ENCODE measurements at places on chromosomes 13 and 19.

DNA sequence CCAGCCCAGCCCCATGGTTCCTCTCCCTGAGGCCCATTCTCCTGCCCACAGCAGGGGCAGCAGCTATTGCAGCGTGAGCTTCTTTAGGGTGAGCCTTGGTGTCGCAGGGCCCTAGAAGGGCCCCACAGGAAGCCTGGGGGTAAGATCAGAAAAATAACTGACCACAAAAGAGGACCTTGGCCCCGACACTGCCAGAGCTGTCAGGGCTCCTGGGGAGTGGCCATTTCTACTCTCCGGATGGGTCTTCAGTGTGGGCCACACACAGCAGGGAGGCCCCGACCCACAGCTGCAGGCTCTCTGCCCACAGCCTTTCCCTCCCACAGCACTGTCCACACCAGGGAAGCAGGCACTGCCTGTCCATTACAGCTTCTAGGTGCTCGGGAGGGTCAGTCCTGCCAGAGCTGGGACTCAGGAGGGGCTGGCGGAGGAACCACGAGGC lies 3.5 kb upstream of the SIGLEC8 start:
- DNase-seq, result no peak

DNA sequence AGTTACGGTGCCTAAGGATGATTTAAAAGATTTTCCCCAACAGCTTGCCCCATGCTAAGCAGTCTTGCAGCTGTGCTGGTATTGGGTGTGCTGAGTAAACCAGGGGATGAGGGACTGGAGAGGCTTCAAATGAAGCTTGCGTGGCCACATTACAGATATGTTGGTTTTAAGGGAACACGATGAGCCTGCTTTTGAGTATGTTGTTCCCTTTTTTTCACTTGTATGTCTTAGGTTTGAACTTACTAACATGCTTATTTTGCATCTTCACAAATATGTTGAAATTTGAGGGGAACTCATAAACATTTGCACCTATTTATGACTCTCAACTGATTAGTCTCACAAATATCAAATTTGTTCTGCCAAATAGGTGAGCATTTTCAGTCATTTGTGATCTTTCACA lies 2.0 kb upstream of the IL17D start:
- DNase-seq, result no peak

DNA sequence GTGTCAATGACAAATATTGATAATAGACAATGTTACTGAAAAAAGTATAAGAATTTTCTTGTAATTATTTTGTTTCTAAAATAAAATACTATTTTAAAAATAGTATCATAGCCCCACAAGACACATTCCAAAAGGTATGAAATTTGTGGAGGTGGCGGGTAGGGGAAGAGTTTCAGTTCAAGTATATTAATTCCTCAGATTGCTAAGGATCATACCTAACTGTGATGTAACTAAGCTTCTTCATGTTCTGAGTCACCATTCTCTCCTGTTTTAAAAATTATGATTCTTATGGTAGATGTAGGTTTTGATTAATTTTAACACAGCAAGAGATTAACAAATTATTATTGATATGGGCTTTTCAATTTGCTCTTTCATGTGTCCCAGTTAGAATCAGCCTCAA lies 61.3 kb downstream of the MYO16 start:
- no peak for DNase-seq

GRCh38 chr19:55146705-55147273 lies 2.2 kb downstream of the TNNT1 start:
- no peak for DNase-seq

DNA sequence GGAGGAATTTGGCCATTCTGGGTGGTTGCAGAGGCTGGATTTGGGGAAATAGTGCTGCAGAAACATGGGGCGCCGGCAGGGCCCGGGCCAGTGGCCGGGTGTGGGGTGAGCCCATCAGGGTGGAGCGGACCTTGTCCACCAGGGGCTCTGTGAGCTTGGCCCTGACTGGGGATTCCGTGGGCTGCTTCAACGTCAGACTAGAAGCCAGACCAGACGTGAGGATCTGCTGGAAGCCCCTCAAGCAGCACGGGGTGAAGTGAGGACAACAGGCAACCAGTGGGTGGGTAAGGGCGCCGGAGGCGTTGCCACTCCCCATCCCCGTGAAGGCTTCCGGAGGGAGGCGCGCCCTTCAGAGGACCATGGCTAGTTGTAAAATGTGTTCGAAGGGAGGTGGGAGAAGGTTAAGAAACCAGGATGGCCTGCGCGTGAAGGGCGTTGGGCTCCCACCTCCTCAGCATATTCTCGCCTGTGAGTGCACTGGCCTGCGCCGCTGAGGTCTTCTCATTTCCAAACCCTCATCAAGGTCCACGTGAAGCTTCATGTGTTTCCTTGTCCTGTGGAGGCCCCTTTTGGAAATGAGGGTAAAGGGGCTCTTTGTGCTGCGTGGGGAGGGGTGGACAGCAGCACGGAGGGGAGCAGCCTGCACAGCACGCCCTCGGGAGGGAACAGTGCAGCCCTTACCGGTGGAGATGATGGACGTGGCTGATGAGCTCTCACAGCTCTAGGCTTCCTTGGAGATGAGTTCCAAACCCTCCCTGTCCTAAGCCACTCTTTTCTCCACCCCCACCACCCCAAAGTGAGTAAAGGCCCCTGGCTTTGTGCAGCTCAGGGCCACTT lies 8.3 kb downstream of the TEX29 start:
- no peak for DNase-seq

GRCh38 chr19:48608798-48609263 lies 2.3 kb downstream of the SPACA4 start:
- no peak for DNase-seq

DNA sequence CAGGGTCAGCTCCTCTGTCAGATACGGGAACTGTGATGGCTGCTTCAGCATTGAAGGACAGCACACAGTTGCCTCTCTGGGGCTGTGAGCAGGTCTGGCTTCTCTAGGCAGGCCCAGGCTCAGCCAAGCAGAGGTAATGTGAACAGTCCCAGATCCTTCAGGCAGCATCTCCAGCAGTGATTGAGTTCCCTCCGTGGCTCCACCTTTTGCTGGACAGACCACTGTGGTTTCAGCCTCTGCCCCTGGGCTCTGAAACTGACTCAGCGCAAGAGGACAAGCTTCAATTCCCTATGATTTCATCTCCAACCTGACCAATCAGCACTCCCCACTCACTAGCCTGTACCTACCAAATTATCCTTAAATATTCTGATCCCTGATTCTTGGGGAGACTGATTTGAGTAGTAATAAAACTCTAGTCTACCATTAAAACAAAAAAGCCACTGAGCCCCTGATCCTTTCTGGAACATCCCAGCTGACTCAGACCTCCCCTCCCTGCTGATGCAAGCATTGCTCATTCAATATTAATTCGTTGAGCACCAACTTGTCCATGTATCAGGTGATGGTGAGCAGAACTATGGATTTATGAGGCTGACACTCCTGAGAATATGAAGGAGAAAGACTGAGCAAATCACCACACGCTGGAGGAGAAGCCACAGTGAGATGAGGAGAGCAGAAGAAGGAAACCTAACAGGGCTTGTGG lies 16.7 kb downstream of the GSX1 start:
- DNase-seq, result no peak

- DNase-seq, result no peak
Measured at GRCh38 chr19:6091771-6092291, 18.5 kb downstream of the RFX2 start.

Data from stimulated activated CD4-positive, alpha-beta T cell treated with anti-CD3 and anti-CD28 coated beads, Interleukin-15, amount 100 ng/mL, for 48 hours (primary cell).